NCI-H1048 (cell line): ENCODE measurements at places on chromosomes 1 and 21.

GRCh38 chr1:159185121-159185520, 13.7 kb downstream of the CADM3 start:
- DNase-seq, result no peak

DNA sequence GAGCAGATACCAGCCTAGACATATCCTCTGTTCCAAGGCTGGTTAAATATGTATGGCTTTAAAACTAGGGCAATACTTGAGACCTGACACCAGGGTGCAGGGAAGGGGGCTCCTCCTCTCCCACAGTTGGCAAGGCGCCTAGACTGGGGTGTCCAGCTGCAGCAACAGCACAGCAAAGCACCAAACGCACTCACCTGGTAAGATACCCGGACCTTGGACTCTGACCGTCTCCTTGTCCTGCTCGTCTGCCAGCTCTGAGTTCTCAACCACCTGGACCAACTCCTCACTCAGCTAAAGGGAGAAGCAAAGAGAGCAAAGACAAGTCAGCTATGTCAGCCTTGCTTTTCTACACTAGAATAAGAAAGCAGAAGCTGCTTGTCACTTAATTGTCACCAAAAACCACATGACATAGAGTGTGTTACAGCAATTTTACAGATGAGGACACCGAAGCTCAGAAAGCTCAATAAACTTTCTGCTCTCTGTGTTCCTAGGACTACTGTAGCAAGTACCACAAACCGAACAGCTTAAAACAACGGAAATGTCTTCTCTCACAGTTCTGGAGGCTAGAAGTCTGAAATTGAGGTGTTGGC, 4.4 kb downstream of the PACC1 start:
- no peak for DNase-seq

DNA sequence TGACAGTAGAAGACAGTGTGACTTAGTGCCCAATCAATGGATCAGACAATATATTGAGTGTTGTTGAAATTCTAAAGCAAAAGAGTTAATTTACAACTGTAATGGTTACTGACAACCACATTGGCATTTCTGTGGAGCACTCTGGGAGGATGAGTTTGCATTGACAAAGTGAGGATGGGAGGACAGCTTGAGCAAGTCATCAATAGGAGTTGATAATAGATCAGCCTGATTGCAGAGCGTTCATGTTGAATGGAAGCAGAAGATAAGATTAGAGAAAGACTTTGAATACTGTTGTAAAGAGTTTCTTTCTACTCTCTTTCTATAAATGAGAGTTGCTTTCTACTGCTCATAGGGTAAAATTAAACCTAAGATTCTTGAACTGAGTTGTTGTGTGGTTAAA, 3.9 kb downstream of the EEIG2 start:
- DNase-seq, result no peak

GRCh38 chr1:103146166-103146565, 37.8 kb upstream of the COL11A1 start:
- no peak for DNase-seq

GRCh38 chr1:5308249-5308648, 653.8 kb downstream of the AJAP1 start:
- DNase-seq, result no peak

- no peak for DNase-seq
Measured at GRCh38 chr1:229430761-229431283, 3.1 kb downstream of the ACTA1 start.

- DNase-seq, result no peak
Measured at GRCh38 chr1:32273391-32274208, 18.3 kb upstream of the HDAC1 start.

DNA sequence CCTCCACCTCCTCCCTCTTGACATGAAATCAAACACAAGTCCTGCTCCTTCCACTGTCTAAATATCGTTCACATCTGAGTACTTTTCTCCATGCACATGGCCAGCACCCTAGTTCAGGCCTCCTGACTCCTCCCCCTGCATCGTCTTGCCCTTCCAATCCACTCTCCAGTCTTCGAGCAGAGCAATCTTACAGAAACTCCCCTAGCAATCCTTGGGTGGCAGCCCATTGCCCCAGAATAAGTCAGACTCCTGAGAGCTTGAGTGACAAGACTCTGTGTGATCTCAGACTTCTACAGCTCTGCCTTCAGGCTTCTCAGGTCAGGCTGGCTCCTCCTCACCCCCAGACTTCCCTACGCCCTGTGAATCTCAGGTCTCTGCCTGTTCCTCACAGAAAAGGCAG, 5.5 kb downstream of the SH2D2A start:
- no peak for DNase-seq
